Large intestine (tissue), 12 donors: ENCODE measurements at places on chromosomes 7 and 10. TPM values are rescaled to one million over a fixed set of nuclear protein-coding genes. Genes with fewer than 3 reads are reported as not detected.
A peak's percentile ranks its signal among the peaks of the same experiment; 100 is the strongest.

- DNase-seq: no peak
Observed at GRCh38 chr10:29022513-29022912, 266.4 kb upstream of the LYZL1 start.

GRCh38 chr7:40489844-40490602 lies 355.2 kb downstream of the SUGCT start:
- no peak for DNase-seq

DNA sequence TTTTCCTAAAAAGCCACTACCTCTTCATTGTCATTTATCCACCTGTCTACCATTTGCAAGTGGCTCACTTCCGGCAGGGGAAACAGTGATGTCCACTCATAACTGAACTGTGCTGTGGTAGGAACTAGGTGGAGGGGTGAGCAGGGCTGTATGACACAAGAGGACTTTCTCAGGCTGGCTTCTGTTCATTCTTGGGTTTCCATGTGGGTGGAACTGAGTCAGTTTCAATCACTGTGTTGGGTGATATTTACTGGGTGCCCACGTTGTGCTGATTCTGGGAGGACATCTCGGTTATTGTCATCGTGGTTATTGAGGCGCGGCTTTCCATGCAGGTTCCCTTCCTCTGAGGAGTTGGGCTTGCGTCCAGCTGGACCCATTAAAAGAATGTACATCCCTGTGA lies 38.8 kb downstream of the RAMP3 start:
- DNase-seq: no peak

- DNase-seq: no peak
Observed at GRCh38 chr10:119849944-119850343, 22.7 kb downstream of the MCMBP start.

GRCh38 chr7:142612237-142612881 lies 136.9 kb upstream of the PRSS1 start:
- no peak for DNase-seq

GRCh38 chr7:99428972-99429566 lies 9.5 kb downstream of the PTCD1 start:
- DNase-seq: no peak

- peak; percentile 68 for DNase-seq
Observed at GRCh38 chr10:58266003-58266825, 1.5 kb downstream of the IPMK start.

DNA sequence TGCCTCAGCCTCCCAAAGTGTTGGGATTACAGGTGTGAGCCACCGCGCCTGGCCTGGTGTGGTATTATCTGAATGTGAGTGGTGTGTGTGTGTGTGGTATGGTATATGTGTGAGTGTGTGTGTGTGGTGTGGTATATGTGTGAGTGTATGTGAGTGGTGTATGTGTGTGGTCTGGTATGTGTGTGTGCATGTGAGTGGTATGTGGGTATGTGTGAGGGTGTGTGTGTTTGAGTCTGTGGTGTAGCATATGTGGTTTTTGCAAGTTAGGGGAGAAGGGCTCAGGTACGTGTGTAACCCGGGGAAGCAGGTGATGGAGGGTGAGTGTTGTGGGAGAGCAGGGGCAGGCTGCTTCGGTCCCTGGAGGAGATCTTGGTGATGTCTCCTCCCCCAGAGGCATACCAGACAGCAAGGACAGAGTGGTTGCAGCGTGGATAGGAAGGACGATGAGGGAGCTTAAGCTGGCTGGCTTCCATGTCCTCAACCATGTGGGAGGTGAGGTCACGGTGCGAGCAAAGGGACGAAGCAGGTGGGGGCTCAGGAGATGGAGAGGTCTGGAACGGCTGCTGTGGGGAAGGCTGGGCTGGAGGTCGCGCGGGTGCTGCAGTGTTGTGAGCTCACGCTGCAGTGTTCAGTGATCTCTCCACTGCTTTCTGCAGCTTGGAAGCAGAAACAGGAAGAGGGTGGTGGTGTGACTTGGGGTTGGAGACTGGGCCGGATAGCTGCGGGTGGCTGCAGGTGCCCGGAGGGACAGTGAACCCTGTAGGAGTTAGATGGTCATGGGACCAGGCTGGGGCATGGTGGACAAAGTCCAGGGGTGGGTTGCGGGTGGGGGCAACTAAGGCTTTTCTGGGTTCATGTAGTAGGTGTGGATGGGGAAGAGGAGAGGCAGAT lies 5.0 kb downstream of the ZYX start:
- DNase-seq: peak; percentile 71

DNA sequence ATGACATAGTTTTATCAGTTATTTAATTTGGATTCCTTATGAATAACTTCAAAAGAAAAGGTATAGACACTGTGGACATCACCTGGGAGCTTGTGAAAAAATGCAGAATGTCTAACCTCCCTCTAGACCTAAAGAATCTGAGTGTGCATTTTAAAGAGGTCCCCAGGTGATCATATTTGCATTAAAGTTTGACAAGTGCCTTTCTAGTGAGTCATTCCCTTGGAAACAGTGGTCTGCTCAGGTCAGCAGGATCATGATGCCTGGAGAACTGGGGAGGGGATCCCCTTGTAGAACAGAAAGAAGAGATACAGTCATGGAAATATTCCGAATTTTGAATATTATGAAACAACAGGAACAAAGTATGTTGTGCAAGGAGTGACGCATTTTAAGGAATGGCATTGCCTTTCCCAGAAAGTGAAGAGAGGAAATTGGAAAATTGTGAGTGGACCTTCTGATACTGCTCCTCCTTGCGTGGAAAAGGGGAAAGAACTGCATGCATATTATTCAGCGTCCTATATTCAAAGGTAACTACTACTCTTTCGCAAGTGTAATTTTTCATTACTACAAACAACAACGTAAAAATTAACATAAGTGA lies 4.6 kb downstream of the STEAP2 start:
- no peak for DNase-seq

DNA sequence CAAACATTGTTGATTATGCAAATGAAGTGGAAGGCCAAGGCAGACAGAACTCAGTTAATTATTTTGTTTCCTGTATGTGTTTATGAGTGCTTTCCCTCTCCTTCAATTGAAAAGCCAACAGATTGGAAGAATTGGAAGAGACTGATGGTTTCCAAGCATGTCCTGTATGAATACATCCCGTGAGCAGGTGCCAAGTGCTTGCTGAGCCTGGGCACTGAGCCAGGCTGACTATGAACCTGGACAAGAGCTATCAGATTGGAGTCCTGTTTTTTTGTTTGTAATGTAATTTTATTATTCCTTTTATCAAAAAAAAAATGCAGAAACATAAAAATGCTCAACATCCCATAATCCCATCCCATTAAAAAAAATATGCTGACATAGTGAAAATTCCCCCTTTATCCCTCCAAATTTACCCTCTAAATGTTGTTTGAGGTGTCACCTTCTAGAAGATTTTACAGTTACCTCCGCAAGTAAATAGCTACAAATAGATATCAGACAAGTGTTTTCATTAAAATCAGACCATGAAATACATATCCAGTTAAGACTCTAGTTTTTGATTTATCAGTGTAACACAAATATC lies 449.5 kb downstream of the GRID1 start:
- DNase-seq: no peak

DNA sequence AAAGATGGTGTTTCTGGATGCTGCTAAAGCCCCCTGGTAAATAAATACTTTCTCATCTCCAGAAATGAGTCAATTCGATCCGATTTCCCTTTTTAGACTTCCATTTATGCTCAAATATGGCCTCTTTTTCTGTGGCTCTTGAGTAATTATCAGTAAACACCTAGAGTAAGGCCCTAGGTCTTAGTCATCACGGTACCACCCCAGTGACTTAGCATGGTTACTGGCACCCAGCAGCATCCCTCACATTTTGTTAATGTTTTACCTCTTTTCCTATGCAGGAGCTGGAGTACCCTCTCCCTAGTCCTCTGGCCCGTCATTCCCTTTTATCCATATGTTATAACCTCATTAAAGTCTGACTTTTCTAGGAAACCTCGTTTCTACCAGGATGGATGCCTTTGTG lies 19.5 kb downstream of the CHN2 start:
- DNase-seq: no peak

GRCh38 chr7:82109288-82109687 lies 334.3 kb downstream of the CACNA2D1 start:
- DNase-seq: no peak

WASL gene
- 60.7 TPM for polyA plus RNA-seq

ATOH7 gene
- polyA plus RNA-seq: 1.4 TPM

VAX1 gene
- polyA plus RNA-seq: not detected
